Activated naive CD8-positive, alpha-beta T cell treated with anti-CD3 and anti-CD28 coated beads for 36 hours (primary cell): ENCODE measurements at places on chromosomes 7 and 10. TPM values are rescaled to one million over a fixed set of nuclear protein-coding genes. Genes with fewer than 3 reads are reported as not detected.

- no peak for DNase-seq
Observed at GRCh38 chr10:71844695-71845094, 6.4 kb downstream of the PSAP start.

DNA sequence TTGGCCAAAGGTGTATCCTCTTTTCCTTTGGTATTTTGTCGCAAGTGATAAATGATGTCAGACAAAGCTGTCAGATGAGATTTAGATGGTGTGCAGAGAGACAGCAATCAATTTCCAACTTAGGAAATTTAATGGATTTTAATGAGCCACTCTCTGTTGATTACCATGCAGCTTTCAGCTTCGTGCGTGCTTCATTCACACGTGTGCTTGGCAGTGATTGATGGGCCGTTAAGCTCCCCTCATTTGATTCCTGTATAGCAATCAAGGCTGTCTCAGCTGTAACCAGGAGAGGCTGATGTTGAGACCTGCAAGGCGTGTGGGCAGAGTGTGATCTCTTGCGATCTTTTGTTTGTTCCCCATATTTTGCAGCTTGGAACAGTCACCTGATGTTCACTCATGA is 439.6 kb downstream of the CALN1 start:
- DNase-seq: no peak

DNA sequence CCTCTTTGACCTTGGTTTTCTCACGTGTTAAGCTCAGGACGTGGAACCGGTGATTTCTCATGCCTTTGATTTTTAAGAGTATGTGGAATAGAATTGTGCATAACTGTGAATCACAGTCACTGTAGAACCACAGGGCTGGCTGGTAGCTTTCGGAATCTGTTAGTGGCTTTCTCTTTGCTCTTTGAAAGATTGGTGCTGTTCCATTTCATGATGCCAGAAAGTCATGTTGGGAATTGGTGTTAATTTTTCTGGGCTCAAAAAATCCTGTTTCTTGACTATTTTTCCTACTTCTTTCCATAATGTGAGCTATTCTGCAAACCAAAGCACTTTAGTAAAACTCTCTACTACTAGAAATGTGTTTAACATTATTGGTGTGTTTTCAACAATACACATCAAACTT is 73.0 kb downstream of the CACNB2 start:
- DNase-seq: no peak

DNA sequence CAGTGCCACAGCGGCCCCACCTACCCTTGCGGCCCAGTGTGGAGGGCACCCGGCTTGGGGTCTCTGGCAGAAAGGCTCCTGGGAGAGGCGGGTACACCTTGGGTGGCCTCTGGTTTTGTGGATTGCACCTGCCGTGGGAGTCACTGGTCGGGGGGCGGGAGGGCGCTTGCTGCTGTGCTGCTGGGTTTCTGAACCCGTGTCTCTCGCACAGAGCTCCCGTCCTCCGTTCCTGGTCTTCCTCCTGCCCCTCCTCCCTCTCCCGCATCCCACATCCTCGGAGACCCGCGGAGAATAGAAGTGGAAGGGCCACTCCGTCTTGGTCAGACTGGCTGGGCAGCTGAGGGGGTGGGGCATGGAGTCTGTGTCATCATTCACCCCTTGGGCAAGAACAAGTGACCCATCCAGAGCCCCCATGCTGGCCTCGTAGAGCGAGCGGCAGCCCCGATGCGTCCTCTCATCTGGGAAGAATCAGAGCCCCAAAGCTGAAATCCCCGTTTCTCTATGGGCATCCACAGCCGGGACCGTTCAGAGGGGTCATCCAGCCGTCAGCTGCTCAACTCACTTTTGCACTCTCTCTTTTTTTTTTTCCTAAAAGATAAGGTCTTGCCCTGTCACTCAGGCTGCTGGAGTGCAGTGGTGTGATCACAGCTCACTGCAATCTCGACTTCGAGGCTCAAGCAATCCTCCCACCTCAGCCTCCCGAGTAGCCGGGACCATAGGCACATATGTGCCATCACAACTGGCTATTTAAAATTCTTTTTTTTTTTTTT is 4.0 kb downstream of the MAFK start:
- no peak for DNase-seq

DNA sequence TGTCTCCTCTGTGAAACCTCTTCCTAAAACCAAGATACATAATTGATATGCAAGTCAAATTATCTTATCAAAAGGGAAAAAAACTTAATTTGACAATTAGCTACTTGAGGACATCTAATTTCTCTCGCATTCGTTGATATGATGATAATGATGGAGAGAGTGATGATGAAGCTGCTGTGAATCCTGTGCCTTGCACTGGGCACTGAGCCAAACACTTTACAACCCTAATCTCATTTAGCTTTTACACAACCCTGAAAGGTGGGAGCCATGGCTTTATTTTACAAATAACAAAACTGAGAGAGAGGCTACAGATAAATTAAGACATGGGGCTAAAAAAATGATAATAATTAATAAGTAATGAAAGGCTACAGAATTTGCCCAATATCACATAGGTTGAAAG is 176.0 kb downstream of the NOC3L start:
- no peak for DNase-seq

DNA sequence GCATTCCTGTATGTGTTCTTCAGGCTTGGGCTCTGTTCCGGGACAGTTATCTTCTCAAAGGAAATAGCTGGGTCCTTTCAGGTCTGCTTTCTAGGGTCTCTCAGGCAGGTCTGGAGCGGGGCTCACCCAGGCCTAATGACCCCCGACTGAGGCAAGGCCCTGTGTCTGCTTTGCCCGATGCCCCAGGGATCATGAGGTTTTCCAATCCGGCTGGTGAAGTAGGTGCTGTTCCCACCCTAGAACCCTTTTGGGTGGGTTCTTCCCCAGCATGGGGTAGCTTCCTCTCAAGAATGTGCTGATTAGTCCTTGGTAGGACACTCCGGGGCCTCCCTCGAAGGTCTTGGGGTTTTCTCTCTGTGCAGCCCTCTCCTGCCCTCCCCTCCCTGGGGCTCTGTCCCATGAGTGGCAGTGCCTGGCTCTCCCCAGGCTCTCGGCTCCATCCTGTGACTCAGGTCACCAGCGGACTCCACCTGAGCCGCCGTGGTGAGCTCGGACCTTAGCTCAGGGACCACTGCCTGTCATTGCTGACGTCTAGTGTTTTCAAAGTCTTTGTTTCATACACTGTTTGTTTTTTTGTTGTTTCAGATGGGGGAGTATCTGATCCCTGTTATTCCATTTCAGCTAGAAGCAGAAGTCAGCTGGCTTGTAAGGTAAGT is 71.0 kb upstream of the NKX6-2 start:
- no peak for DNase-seq

DNA sequence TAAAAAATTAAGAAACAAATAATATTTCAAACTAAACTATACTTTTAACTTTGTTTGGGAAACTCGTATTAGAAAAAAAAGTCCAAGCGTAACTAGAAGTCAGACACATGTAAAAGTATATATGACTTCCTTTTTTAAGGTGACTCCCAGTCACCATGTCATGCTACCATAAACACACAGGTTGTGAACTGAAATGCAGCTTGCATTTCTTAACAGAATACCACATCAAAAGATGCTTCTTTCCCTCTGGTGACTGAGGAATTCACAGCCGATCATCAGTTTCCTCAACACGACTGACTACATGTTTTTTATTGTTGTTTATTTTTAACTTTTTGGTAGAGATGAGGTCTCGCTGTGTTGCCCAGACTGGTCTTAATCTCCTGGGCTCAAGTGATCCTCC is 445.0 kb downstream of the PARD3 start:
- no peak for DNase-seq

- no peak for DNase-seq
Observed at GRCh38 chr7:22979861-22980260, 34.1 kb downstream of the HYCC1 start.

GRCh38 chr7:131908714-131909113 is 352.3 kb upstream of the PODXL start:
- DNase-seq: no peak

- DNase-seq: no peak
Observed at GRCh38 chr7:122762071-122762470, 59.3 kb upstream of the RNF148 start.

The SLC29A4 gene
- 1.4 TPM for total RNA-seq

The NUTM2B gene
- total RNA-seq: 0.94 TPM

The GLI3 gene
- total RNA-seq: not detected

The STN1 gene
- total RNA-seq: 25.4 TPM

The FAM24A gene
- not detected for total RNA-seq

The NODAL gene
- total RNA-seq: not detected

The HERPUD2 gene
- 21.3 TPM for total RNA-seq
